ENCODE measurements at places on chromosomes 1 and 21.

GRCh38 chr21:41684381-41685245 lies 82.2 kb downstream of the RIPK4 start:
- peak; percentile 58 for DNase-seq

DNA sequence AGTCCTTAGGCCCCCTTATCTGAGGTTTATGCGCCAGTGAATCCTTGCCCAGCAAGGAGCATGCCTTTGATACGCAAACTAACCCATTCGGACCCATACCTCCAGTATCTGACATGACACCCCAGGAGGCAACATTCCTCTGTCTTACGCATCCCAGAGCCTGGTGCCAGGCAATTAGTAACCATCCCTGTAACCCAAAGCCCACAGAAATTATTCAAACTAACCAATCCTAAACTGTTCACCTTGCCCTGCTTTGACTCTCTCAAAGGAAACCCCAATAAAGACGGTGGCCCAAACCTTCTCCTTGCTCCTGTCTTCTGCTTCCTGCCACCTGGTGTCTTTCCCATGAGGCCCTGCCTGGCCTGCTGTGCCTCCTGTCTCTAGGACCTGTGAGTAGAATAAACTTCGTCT lies 36.4 kb downstream of the ZNF496 start:
- DNase-seq = peak; percentile 72

- peak; percentile 14 for DNase-seq
Observed at GRCh38 chr1:61496501-61496900, 228.4 kb downstream of the TM2D1 start.

DNA sequence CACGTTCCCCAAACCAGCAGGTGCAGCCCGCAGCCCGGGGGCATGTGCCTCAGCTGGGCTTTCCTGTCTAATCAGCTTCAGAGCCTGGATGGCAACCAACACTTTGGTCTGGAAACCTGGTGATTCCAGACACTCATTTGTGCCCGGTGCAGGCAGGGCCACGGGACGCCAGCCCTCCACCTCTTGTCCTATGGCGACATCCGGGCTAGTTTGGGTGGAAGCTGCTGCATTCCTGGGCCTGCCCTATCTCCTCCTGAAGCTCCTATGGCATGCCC lies 111.8 kb downstream of the WDR4 start:
- no peak for DNase-seq

- DNase-seq = peak; percentile 58
Observed at GRCh38 chr1:108570128-108570527, 10.2 kb downstream of the EEIG2 start.

GRCh38 chr1:58664881-58665280 lies 35.0 kb downstream of the MYSM1 start:
- no peak for DNase-seq

GRCh38 chr1:225655509-225656258 lies 2.8 kb upstream of the ENAH start:
- peak; percentile 98 for DNase-seq

GRCh38 chr21:45098867-45099266 lies 24.5 kb downstream of the ADARB1 start:
- DNase-seq = peak; percentile 60

GRCh38 chr1:50702395-50702794 lies 257.7 kb downstream of the FAF1 start:
- no peak for DNase-seq

- DNase-seq = no peak
Observed at GRCh38 chr1:232462213-232462612, 167.7 kb downstream of the SIPA1L2 start.

DNA sequence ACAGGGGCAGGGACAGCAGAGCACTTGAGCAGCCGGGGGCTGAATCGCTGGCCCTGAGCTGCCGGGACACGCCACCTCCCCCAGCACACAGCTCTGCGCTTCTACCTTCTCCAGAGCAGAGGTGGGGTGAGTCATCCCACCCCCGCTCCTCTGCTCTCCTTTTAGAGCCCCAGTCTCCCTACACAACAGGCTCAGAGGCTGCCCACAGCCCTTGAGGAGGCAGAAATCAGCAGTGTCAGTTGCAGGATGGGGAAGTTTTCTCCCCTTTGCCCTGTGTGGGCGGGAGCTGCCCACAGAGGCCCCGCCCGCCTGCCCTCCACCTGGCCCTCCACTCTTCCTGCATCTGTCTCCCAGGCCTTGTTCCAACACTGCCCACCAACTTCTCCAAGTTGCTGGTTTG lies 94.6 kb downstream of the STUM start:
- peak; percentile 76 for DNase-seq

GRCh38 chr1:212952641-212952976 lies 2.3 kb downstream of the VASH2 start:
- no peak for DNase-seq

DNA sequence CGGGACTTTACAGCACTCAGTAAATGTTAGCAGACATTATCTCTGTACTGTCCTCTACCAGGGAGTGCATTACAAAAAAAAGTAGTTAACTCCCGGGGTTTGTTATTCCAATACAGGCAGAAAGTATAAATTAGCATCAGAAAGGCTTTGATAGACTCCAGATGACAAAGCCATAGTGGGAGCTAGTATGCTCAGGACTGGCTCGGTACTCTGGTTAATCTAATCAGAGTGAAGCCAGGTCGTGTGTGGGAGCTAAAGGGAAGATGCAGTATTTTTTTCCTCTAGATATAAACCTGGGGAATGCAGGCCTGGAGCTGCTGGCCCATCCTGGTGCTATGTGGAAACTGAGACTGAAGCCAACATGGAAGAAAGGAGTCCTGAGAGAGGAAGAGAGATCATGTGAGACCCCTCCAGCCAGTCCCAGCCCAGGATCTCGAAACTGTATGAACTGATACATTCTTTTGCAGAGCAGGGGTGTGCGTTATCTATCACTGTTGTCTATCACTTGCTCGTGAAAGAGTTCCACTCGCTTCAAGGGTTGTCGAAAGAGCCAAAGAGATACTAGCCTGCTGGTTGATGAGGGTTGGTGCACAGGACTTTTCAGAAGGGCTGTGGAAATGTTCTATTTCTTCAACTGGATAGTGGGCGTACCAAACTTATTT lies 125.8 kb downstream of the PLPP3 start:
- no peak for DNase-seq

DNA sequence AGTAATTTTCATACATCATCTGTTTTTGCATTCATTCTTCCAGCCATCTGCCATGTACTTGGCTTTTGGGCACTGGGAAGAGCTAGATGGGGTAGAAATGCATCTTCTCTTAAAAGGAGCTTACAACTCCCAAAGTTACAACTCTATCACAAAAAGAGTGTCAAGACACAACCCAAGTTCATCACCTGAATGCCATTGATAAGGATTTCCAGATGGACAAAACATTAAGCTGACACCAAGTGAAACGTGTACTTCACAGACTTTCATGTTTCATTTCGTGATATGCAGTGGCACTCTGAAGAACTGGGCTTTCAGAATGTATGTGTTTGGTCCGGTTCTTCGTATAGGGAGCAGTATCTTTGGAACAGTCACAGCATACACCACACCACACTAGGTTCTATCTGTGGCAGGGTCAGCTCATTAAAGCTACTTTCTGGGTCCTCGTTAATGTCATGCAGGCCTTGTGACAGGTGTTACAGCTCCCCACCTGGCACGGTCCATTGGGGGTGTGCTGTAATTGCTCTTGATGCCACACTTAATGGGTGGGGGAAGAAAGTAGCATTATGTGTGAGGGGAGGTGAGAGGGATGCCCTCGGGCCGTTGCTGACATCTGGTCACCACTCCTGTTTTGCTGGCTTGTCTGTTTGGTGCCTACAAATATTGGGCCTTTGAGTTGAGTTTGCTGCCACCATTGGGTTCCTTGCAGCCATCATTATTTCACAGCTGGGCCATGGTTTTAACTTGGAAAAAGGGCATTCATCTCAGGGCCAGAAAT lies 164.9 kb downstream of the NFIA start:
- no peak for DNase-seq

DNA sequence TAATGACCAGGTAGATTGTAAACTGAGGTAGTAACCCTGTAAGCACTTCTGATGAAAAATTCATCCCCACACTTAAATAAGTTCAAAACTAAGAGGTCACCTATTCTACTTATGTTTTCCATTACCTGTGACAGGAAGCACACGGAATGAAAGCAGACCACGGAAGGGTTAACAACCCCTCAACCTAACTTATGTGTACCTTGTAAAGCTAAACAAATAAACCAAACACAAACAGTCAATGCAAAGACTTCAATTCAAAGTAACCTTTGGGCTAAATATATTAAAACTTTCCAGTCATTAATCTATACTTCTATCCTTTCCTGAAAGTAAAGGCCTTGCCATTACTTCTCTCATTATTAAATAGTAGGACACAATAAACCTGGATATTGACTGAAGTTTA lies 7.0 kb downstream of the PPP1R15B start:
- DNase-seq = no peak

DNA sequence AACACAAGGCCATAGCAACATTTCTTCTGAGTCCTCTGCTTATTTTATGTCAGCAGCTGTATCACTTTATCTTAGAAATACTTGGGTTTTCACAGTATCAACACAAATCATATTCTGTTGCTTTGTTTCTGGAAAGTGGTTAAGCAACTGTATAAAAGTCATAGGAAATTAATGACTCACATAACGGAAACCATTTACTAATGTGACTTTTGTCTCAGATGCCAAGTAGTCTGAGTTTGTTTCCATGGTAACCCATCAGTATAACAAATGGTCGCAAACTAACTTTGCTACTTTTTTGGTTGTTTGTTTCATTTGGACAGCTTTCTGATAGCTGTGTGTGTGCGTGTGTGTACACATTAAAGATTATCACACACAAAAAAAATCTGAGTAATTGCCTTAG lies 31.1 kb downstream of the EEIG2 start:
- DNase-seq = peak; percentile 94

DNA sequence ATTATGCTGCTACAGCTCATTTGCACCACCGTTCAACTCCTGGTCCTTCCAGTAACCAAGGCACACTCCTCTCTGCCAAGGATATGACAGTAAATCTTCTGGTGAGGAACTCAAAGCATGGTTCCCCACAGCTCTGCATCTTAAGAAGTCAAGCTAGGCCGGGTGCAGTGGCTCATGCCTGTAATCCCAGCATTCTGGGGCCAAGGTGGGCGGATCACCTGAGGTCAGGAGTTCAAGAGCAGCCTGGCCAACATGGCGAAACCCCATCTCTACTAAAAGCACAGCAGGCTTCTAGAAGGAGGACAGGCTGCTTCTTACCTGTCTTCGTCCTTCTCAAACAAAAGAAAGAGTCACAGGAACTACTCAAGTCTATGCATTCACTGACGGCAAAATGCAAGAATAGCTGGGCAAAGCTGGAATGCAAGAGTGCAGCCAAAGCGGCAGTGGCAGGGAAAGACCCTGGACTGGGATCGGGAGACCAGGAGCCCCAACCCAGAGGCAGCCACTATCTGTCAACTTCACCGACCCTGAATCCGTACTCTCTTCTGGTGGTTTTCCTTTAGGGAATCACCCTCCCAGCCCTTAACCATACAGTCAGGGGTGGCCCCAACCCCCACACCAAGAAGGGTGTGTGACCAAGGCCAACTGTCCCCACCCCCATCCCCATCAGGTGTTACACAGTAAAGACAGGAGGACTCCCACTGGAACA lies 75.5 kb downstream of the NPHP4 start:
- DNase-seq = no peak

- DNase-seq = peak; percentile 8
Observed at GRCh38 chr1:111990878-111991718, 1.6 kb upstream of the KCND3 start.

GRCh38 chr1:248872752-248873408 lies 14.0 kb upstream of the ZNF692 start:
- DNase-seq = peak; percentile 80

DNA sequence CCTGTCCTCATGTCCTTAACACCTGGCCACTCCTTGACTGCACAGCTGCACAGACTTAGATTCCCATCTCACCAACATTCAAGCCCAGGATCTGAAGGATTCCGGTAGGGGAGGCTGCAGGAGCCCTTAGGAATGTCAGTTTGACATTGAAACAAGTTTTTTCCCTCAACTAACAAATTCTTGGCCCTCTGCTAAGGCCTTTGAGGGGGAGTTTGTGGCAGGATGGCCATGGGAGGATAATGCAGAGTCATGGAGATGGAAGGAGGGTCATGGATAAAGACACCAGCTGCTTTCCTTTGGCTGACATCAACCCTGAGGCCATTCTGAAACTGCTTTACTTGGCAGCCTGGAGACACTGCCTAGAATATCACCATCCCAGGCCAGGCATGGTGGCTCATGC lies 63.4 kb upstream of the PPP2R5A start:
- no peak for DNase-seq
